Esophagus muscularis mucosa (tissue), 4 donors: ENCODE measurements at places on chromosomes 2 and 18.

- no peak for DNase-seq
Observed at GRCh38 chr2:3622967-3623366, 28.1 kb downstream of the COLEC11 start.

DNA sequence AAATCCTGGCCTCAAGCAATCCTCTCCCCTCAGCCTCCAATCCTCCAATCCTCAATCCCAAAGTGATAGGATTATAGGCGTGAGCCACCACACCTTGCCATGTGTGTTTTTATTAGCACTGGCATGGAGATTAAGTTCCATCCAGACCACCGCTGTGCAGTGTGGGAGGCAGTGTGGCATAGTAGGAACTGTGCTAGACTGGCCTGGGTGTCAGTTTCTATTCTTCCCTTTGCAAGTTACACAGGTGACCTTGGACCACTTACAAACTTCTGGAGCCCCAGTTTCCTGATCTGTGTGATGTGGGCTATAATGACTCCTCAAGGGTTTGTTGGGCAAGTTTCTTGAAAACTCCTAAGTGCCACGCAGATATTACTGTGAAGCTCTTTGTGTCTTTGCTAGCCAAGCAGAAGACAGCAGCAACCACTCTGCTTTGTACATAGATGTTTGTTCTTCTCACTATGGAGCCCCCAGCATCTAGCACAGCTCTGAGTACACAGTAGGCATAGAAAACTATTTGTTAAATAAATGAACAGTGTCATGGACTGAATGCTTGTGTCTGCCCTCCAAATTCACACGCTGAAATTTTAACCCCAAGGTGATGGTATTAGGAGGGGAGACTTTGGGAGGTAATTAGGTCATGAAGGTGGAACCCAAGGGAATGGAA lies 93.0 kb downstream of the LBH start:
- DNase-seq: no peak

GRCh38 chr2:214497489-214497888 lies 86.6 kb downstream of the VWC2L start:
- DNase-seq: no peak

GRCh38 chr2:215845839-215846586 lies 167.3 kb downstream of the MREG start:
- DNase-seq: peak; percentile 4

DNA sequence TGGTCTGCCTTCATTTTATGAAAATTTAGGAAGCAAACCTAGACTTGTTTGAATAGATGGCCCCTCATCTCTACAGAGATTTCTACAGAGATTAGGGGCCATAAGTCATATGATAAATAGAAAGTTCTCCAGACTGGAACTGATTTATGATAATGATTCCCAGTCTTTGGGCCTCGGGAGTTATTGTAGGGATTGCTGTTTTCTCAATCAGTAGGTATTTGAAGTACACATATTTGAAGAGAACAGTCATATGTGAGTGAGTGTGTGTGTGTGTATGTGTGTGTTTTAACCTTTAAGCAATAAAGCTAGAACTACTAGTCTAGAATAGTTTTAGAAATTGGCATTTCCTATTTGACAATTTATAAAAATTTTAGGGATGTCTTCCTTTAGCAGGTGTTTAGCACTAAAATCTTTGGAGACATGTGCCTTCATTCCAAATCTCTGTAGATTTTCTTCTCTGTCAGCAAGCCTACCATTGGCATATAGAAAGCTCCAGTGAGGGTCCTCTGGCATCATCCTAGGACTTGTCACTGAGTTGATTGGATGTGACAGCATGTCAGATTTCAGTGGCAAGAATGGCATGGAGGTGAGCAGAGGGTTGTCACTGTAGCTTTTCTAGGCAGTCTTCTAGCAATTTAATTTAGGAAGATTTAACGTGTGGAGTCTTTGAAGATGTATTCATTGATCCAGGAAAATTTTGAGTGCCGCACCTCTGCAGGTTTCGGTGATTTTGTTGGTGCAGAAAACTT lies 71.2 kb downstream of the MYO1B start:
- DNase-seq: peak; percentile 79

- no peak for DNase-seq
Observed at GRCh38 chr18:70182548-70182947, 22.9 kb downstream of the RTTN start.

DNA sequence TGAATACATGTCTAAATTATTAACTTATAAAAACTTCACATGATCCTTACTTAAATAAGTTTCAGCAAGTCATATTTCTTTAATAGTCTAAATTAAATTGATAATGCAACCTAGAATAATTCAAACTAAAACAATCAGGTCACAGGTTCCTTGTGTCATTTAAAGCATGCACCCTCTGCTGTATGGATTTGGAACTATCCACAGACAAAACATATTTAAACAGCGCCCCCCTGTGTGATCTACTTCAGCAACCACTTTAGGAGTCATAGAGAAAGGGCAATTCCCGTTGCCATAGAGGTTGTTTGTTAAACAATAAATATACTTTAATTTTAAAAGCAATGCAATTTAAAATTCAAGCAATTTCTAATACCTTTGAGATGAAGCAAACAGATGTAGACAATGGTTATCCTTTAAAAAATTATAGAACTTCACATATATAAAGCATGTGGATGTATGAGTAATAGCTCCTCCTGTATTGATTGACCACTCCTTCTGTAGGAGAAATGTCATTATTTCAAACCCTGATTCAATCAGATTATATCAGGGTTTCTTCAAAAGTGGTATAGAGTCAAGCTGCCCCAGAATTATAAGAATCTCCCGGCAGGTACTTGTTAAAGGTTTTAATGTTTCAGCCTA lies 21.2 kb downstream of the GRB14 start:
- DNase-seq: no peak

GRCh38 chr18:75314117-75314516 lies 103.5 kb downstream of the TSHZ1 start:
- no peak for DNase-seq

DNA sequence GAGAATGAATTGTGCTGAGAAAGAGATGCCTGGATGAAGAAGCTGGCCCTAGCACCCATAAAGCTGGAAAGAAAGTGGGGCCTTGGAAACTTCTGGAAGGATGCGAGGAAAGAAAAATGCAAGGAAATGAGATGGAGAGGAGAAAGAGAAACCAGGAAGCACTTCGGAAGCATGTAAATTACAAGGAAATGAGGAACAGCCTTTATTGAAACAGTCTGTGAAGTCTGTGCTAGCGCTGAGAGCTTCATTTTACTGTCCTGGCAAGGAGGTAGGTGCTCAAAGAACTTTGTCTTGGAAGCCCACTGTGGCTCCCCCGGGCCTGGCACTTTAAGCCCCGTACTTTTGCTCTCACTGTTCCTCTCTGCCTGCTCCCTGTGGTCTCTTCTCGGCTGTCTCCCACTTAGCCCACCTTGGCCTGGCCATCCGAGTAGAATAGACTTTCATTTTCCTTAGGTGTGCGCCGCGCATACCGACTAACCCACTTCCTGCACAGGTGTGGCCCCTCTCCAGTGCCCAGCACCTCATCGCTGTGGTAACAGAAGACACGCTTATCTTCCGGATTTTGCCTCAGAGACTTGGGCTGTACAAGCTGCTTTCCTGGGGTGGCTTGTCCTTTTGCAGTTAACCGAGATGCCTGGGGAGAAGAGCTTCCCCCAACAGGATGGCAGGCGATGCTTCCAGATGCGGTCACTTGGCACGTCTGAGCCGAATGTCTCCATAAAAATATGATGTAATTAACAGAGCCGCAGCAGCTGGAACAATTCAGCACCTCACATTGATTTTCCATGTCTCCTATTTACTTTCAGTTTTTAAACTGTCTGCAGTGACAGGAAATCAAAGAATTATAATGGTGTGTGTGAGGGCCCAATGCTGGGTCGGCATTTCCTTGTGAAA lies 199.6 kb downstream of the HRH4 start:
- peak; percentile 91 for DNase-seq

DNA sequence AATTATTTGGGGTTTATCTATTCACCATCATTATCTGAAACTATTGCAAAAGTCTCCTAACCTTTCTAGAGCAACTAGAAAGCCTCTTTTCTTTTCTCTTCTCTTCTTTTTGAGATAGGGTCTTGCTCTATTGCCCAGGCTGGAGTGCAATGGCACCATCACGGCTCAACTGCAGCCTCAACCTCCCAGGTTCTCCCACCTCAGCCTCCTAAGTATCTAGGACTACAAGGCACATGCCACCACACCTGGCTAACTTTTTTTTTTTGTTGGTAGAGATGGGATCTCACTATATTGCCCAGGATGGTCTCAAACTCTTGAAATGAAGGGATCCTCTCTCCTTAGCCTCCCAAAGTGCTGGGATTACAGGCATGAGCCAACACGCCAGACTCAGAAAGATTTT lies 24.5 kb upstream of the XPO1 start:
- no peak for DNase-seq

DNA sequence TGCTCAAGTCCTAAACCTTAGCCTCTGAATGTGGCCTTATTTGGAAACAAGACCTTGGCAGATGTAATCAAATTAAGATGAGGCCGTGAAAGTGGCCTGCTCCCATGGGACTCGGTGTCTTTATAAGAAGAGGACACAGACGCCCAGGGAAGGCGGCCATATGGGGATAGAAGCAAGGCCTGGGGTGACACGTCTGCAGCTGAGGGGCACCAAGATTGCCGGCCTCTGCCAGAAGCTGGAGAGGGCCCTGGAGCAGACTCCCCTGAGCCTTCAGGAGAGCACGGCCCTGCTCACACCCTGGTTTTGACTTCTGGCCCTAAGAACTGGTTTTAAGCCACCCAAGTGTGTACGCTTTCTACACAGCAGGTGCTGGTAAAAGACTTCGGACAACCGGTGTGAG lies 29.2 kb upstream of the SALL3 start:
- DNase-seq: no peak

DNA sequence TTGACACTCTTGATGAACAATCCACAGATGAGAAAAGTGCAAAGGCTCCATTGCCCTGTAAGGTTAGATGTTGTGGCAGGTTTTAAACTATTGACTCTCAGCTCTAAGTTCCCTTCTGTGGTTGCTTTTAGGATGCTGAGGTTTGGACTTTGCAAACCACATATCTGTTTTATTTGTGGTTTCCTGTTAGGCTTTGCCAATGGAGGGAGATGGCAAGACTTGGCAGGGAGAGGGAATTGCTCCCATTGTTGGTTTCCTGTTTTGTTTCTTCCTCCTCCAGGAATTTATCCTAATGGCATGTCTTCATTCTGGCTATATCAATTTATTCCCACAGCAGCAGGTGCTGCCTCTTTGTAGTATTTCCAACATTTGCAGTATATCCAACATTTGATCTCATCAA lies 772.3 kb downstream of the LRRTM4 start:
- DNase-seq: no peak

DNA sequence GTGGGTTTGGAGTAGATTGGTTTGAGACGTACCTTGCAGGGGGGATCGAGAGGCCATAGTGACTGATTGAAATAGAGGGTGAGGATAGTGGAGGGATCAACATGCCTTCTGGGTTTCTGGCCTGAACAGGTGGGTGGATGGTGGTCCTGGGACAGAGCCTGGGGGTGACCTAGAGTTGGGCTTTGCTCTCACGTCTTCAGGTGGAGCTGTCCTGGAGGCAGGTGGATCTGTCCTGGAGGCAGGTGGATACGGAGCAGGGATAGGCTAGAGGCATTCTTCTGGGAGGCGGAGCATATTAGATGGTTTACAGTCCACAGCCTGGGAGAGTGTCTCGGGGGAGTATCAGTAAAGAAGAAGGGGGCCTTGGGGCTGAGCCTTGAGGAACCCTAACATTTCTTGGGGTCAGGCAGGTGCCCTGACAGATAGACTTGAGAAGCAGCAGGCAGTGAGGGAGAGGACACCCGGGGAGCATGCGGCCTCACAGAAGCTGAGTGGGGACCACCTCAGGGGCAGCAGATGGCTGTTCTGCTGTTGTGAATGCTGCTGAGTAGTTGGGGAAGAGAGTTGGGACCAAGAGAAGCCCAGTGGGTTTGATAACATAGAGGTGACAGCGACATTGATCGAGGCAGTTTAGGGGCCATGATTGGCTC lies 1.6 kb downstream of the CAPN10 start:
- no peak for DNase-seq

DNA sequence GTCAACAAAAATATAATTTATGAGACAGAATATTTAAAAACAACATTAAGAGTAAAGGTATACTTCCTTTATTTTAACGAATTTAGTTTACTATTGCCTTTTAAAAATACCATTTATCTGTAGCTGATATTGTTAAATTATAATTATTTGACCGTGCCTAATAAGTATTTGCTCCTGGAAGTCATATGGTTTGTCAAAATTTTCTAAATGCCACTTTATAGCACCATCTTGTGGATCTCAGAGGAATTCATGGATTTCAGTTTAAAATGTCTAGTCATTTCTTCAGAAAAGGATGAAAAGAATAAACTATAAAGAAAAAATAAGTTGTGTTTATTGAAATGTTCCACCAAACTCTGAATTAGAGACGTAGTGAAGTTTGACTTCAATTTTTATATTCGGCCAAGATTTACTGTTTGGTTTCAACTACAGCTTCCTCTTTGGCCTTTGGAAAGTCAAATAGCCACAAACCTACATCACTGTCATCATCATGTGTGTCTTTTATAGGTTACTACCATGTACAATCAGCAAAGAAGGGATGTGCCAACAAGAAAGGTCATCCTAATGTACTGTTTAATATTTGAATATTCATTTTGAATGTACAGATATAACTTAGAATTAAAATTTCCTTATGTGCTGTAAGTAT lies 10.3 kb upstream of the FTCDNL1 start:
- DNase-seq: no peak

- no peak for DNase-seq
Observed at GRCh38 chr2:134957477-134957876, 38.9 kb downstream of the CCNT2 start.

- no peak for DNase-seq
Observed at GRCh38 chr18:64419156-64419555, 270.3 kb upstream of the LINC00305 start.

- DNase-seq: no peak
Observed at GRCh38 chr2:21038403-21039073, 5.3 kb downstream of the APOB start.

- DNase-seq: no peak
Observed at GRCh38 chr2:126901459-126901858, 2.8 kb downstream of the TEX51 start.

DNA sequence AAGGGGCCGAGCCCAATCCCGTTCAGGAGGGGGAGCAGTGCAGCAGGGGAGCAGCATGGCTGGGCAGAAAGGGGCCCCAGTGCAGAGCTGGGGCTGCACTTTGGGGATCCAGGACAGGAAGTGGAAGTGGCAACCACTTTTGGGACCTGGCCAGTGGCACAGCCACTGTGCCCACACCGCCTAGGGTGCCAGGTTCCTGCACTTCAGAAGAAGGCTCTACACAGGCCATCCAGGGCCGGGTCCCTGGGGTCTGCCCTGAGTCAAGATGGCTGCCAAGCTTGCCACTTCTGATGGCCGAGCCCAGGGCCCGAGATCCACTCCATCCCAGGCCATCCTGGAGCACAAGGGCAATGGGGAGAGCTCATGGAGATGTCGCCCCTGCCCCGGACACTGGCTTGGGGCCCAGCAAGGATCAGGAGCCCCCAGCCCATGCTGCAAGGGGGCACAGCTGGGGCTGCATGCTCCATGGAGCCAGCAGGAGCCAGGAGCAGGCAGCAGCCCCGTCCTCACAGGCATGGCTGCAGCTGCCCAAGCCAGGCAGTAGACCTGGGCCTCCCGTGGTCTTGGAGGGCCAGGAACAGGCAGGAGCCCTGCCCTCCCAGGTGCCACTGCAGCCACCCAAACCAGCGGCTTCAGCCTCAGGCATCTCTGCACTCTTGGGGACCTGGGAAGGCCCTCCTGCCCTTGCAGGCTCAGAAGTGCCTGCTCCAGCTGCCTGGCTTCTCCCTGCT lies 35.0 kb upstream of the ID2 start:
- DNase-seq: no peak

GRCh38 chr2:204356151-204356641 lies 189.1 kb upstream of the PARD3B start:
- DNase-seq: no peak

GRCh38 chr2:172084395-172084644 lies 987 bp upstream of the DLX1 start:
- DNase-seq: no peak

- DNase-seq: no peak
Observed at GRCh38 chr18:58787536-58788149, 77.0 kb upstream of the ZNF532 start.
